Muscle of back (tissue), 13 donors: ENCODE measurements at places on chromosomes 1 and 21. TPM values are rescaled to one million over a fixed set of nuclear protein-coding genes. Genes with fewer than 3 reads are reported as not detected.

- no peak for DNase-seq
Observed at GRCh38 chr1:46941135-46941694, at the start of gene CYP4A11. CYP4A11 (minus strand) TSS chr1:46941476; CDS start chr1:46941433, 43 bp downstream.

ZCCHC17 gene
- 27.5 TPM for polyA plus RNA-seq

LAX1 gene
- polyA plus RNA-seq, result 0.29 TPM

DNA sequence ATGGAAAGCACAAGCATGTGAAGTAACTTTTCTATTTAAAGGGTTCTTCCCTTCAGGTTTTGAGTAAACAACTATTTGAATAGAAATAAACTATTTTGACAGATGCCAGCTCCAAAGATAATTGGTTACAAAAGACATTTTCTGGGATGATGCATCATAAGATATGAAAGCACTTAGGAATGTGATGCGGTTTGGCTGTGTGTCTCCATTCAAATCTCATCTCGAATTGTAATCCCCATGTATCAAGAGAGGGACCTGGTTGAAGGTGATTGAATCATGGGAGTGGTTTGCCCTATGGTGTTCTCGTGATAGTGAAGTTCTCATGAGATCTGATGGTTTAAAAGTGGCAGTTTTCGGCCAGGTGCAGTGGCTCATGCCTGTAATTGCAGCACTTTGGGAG, 6.4 kb downstream of the DISP1 start:
- no peak for DNase-seq

GRCh38 chr1:87906078-87906477, 577.4 kb downstream of the LMO4 start:
- no peak for DNase-seq

PLEKHA6 gene
- 2.4 TPM for polyA plus RNA-seq

KRTAP19-7 gene
- polyA plus RNA-seq, result not detected

GRCh38 chr1:153483776-153484175, 23.3 kb upstream of the S100A7 start:
- no peak for DNase-seq

DNA sequence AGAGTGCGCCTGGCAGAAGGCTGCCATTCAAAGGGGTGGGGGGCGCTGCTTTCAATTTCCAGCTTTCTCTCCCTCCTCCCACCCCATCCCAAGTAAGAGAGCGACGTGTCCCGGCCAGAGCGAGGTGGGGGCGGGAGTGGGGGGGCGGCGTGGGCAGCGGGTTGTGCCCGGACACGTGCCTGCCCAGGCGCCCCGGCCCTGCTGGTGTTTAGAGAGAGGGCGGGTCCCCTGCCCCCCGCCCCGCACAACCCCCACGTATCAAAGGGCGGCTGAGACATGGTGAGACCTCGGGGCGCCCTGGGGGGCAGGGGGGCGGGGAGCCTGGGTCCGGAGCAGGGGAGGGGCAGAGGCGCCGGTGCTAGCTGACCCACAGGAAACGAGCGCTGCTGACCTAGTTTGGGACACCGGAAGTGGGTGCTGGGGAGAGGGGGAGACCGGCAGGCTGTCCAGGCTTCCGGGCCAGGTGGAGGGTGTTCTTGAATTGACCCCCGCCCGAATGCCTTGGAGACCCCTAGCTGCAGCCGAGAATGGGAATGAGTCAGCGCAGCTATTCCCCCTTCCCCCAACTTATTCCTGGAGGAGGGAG, 1.3 kb downstream of the ZBTB7B start:
- peak; percentile 50 for DNase-seq

NRAS gene
- 63.5 TPM for polyA plus RNA-seq

PROK1 gene
- polyA plus RNA-seq, result 0.27 TPM

GRCh38 chr1:1165485-1165884, 8.2 kb upstream of the TTLL10 start:
- DNase-seq, result no peak

SH2D1B gene
- polyA plus RNA-seq, result 0.25 TPM

DNA sequence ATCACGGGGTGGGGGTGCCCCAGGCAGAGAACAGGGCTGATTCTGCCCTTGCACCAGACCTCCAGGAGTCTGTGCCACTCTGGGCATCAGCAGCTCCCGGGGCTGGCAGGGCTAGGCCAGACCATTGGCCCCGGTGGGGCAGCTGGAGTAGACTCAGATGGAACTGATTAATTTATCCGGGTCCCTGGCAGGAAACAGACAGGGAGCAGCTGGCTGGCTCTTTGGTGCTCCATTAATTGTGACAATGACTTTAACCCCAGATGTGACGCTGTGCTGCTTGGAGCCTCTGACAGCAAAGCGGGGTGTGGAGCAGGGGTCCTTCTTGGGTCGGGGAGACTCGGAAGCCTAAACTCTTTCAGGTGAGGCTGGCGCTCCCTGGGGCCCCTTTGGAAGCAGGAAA, 9.5 kb downstream of the EPHA8 start:
- DNase-seq, result peak; percentile 60

LCE1D gene
- not detected for polyA plus RNA-seq

DNA sequence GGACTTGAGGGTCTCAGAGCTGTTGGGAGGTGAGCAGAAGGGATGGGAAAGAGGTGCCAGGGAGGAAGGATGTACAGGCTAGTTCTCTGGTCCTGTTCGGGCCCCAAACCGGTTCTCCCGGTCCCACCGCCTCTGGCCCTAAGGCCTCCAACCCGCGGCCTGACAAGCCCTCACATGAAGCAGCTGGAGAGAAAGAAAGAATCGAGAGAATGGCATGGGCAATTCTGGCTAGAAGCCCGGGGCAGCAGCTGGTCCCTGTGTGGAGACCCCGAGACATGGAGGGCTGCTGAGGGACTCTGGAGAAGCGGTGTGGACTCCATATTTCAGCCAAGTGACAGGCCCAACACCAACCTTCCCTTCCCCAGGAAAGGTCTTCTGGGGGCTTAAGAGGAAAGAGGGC, 730 bp downstream of the CDC42SE1 start:
- DNase-seq, result no peak

GRCh38 chr21:38249256-38249655, 7.5 kb upstream of the KCNJ15 start:
- no peak for DNase-seq

DNA sequence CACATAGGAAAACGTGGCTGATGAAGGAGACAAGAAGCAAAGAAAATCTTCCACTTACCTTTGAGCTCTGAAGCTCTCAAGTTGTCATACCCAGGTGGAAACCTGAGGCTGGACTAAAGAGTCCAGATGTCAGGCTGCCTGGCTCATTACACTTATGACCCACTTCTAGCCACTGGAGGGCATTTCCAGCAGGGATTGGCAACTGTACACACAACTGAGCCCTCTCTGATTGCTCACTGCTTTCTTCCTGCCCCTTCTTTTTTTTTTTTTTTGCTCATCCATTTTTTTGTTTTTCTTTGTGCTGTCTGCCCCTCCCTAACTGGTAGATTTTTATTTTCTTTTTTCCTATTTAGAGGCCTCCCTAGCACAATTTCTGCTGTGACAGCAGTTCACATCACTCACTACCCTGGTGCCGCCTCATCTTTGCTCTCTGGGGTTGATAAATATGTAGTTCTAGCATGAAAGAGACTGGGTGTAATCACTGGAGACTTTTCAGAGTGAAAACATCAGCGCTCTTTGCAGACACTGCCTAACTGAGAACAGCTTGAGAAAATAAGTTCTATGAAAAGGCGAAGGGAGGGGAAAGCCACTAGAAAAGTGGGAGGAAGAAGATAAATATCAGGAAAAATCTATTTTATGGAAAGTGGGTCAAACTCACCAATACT, 334.5 kb downstream of the NUF2 start:
- no peak for DNase-seq

BTBD19 gene
- polyA plus RNA-seq, result 4.3 TPM

CD1B gene
- not detected for polyA plus RNA-seq

DNA sequence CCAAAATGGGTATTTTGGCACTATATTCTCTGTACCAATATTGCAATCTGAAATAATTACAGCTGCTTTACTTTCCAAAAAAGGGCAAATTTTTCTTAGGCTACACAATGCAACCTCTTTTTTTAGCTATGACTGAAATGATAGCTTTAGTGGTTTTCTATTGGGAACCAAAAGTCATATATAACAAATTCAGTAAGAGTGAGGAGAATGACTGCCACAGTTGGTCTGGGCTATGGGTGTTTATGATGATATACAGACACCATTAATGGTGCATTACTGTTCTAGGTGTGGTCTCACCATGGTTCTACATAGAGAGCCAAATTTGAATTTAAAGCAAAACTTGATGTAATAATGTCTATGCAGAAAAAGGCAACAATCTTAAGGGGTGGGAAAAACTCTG, 72.3 kb upstream of the PTBP2 start:
- DNase-seq, result no peak

DNA sequence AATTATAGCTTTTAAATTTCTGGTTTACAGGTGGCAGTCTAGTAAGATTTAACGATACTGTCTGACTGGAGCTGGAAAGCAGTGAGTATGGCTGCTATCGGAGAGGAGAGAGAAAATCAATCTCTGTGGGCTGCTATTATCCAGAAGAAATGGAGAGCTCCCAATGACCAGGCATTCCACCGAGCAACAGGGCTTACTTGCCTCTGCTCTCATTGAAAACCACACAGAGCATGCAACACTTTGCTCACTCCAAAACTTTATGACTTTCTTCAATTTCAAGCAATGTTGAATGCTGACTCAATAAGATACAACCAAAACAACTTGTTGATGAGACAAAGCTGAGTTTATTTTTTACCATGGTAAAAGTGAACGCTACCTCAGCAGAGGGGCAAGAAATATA, 337.0 kb upstream of the NCAM2 start:
- DNase-seq, result no peak

TMEM222 gene
- 26.9 TPM for polyA plus RNA-seq

DNA sequence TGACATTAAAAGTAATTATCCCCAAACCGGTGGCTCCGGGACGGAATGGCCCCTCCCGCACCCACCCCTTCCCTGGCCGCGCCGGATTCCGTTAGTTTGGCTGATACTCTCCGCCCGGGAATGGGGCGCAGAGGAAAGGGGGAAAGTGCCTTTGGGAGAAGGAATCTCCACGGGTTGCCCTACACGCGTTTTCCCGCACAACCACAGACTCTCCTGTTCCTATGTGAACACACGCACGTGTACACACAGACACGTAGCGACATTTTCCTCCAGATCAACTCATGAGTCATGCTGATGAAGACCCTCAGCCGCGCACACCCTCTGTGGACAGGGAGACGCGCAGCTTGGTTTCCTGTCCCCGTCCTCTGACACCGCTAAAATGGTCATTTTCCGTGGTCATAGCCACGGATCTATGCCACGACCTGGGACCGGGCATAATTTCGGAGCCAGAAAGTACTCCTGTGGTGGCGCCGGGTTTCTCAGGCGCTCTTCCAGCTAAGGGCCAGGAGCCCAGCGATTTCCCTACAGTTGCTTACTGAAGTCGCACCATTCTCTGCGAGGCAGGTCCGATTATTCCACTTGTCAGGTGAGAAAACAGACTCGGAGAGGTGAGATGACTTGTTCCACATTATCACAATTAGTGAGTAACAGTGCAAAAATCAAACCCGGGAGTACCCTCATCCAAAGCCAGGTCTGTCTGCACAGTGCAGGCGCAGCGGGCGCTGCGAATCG, 4.0 kb upstream of the DMRTA2 start:
- DNase-seq, result peak; percentile 46

SLC44A5 gene
- 0.50 TPM for polyA plus RNA-seq

EBNA1BP2 gene
- 35.9 TPM for polyA plus RNA-seq

DNA sequence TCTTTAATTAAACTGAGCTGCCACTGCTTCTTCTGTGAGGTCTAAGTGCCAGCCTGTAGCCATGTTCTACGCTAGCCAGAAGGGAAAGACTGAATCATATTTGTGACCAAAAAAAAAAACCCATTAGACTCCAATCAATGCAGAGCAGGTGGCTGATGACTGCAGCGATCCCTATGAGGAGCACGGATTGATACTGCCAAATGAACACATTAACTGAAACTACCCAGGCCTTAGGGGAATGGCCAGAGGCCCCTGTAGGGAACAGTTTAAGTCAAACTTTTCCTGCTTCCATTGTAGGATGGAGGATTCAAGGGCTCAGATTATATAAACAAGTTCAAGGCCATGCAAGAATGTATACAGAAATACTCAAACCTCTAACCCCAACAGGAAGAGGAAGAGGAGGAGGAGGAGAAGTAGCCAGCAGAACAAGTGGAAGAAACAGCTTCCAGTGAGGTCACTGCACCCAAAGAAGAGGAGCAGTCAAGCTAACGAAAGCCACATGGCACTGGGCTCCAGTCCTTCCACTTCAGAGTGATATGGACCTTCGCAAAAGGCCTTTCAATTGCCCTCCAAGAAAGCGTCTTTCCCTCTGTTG, 328.3 kb downstream of the SMYD3 start:
- no peak for DNase-seq

APCS gene
- polyA plus RNA-seq, result not detected

GRCh38 chr1:156523801-156524480, 23.4 kb upstream of the MEF2D start:
- no peak for DNase-seq

MXRA8 gene
- 66.5 TPM for polyA plus RNA-seq

DNA sequence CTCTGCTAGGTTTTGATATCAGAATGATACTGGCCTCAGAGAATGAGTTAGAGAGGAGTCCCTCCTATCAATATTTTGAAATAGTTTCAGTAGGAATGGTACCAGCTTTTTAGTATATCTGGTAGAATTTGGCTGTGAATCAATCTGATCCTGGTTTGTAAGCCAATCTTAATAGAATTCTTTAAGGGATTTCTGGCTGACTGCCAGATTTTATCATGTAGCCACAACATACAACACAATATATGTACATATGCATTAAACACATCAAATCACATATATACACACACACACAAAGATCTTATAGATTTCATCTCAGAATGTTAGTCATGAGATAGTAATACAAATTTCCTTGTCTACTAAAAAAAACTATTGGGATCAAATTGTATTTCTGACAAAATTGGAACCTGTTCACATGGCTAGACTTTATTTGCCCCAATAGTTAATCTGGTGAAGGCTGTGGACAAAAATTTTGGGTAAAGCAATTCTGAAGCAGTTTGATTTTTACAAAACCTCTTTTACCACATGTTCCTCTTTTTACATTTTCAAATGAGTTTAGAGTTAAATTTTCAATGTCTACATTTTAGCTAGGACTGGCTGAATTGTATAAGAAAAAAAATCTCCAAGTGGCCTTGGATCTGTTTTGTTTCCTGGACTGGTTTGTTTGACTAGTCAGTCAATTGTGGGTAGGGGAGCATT, 151.7 kb downstream of the FASLG start:
- DNase-seq, result no peak

GRCh38 chr1:152768847-152769533, 6.0 kb upstream of the LCE1F start:
- DNase-seq, result no peak
